ENCODE measurements at places on chromosomes 12 and 14.
A peak's percentile ranks its signal among the peaks of the same experiment; 100 is the strongest.

DNA sequence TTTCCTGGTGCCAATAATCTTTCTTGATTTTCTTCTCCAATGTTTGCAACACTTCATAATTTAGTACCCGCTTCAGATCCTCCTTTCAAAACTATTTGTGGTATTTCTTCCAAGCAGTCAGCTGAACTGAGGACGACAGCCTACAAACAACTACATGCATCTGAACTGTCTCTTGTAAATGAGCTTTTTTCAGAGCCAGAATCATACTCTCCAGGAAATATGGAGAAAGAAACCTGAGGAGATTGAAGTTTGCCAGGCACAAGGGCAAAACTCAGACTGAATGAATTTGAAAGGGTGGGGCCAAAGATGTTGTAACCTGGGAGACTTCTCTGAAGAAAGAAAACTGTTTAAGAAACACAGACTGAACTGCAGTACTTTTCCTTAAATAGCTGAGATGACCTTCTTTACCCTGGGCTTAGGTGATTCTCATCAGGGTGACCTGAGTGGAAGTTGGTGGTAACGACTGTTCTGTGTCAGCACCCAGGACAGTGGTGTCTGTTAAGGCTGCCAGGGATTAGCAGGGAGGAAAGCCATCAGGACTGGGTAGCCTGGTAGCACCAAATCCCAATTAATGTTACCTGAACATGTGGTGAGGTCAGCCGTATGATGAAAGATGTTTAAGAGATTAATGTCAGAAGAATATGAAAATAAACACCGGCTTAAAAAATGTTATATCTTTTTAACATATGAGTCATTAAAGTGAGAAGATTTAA is 95.0 kb downstream of the TGFB3 start:
- DNase-seq: no peak

GRCh38 chr14:39426605-39427004 is 5.6 kb downstream of the FBXO33 start:
- DNase-seq: peak; percentile 43

DNA sequence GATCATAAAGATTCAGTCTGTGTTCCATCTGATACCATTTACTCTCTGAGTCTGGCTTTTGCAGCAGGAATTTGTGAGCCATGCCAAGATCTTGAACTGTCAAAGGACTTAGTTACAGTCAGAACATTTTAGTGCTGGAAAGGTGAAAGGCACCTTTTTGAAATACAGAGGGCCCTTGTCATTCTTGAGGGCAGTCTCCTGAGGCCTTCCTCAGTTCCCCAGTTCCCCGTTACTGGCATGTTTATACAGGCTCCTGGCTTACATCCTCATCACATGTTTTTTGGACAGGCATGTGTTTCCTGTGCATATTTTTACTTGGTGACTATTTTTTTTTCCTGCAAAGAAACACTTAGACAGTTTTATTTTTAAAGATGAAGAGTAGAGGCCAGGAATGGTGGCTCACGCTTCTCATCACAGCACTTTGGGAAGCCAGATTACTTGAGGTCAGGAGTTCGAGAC is 21.0 kb downstream of the CFAP54 start:
- no peak for DNase-seq

- DNase-seq: no peak
Measured at GRCh38 chr12:9127484-9127883, 11.8 kb upstream of the A2M start.

- no peak for DNase-seq
Measured at GRCh38 chr14:104647467-104648043, 41.9 kb upstream of the INF2 start.

DNA sequence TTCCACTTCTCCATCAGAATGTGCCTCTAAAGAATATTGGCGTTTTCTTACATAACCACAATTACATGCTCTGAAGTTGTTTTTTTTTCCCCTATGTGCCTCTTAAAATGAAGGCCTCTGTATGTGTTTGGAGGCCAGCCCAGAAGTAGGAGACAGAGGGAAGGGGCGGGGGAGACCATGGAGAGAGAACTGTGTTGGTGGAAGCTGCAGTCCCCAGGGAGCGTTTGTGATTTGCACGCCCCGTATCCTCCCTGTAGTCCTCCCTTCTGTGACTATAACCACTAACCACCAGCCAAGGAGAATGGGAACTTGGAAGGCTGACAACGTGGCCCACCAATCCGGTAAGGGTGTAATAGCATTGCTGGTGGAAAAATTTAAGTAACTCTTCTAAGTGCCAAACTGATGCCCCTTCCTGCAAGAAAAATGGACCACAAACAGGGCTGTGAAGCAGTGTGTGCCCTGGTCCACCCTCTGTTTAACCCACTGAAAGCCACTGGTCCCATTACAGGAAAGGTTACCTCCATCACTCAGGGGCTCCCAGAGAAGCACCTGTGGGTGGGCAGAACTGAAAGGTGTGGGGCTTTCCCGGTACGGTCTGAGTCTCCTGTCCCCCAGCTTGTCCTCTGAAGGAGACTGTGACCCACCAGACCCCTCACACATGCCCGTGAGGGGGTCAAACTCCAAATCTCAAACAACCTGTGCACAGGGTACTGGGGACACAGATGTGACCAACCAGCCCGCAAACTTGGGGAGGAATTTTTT is 36.8 kb downstream of the CCDC88C start:
- no peak for DNase-seq

DNA sequence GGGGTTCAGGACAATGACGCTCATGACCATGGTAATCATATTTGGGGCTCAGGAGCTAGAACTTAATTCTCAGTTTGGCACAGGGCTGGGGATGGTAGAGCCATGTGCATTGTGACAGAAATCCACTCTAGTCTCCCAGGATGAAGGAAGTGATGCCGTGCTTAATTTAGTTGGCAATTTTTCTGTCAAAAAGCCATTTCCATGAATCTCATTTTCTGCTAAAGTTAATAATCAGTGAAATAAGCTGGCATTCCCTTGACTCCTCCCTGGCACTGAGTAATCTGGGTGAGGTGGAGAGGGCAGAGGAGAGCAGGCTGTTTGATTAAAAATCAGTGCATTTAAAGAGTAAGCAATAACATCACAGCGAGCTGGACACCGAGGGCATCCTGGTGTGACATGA is 45.0 kb upstream of the GPR68 start:
- DNase-seq: no peak

- no peak for DNase-seq
Measured at GRCh38 chr12:69947897-69948296, 122.9 kb downstream of the MYRFL start.

- no peak for DNase-seq
Measured at GRCh38 chr12:59936534-59936933, 340.7 kb downstream of the SLC16A7 start.

DNA sequence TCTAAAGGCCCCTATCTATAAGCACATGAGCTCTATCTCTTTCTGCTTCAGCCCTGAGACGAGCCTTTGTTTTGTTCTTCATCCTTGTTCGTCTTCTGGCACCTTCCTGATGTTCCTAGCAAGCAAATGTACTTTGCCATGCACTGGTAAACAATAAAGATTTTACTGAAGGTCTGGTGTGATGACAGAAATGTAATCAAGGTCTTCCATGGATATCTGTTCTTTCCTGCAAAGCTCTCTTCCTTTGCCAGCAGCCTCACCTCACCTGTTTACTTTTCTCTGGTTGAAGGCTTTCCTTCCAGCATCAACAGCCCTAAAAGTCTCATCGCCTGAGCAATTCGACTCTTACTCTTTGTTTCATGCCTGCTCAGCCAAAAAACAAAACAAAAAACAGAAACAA is 330.3 kb downstream of the PCNX1 start:
- no peak for DNase-seq

DNA sequence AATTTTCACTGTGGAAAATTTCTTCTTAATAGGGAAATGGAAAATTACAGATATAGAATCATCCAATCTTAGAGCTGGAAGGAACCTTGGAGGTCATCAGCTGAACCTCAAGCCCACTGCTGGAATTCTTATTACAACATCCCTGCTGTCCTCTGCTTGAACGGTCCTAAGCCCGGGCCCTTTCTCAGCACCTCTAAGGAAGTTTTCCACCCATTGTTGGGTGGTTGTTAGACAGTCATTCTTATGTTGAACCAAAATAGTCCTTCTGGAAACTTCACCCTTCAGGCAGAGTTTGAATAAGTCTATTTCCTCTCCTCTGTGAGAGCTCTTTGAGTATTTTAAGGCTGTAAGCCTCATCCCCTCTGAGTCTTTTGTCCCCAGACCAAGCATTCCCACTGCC is 70.7 kb downstream of the ZFP36L1 start:
- no peak for DNase-seq

GRCh38 chr12:42504049-42504448 is 85.5 kb downstream of the PRICKLE1 start:
- no peak for DNase-seq

DNA sequence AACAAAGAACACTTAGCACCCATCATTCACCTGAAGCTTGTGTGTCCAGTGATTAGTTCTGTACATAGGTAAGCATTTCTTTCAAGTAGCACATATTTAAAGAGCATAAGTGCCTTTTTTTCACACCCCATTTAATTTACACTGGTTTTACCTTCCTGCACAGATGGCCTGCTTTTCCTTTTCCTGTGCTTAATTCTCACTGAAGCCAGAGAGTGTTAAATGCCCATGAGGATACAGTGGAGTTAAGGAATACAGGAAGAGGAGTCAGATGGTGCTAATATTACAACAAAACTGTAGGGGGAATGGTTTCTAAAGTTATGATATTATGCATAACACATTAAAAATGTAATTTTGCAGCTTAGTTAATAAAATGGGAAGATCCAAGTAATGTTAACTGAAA is 31.0 kb upstream of the SLC38A1 start:
- no peak for DNase-seq

DNA sequence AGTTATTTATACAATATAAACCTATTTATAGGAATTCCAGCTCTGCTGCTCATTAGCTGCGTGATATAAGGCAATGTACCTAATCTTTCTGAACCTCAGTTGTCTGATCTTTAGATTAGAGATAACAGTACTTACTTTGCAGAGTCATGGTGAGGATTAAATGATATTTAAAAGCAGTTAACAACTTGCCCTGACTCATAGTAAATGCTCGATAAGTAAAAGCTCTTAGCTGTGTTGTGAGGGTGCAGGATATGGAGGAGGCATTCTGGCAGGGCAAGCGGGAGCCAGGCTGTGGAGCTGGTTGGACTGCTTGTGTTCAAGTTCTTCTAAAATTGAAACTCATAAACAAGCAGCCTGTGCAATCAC is 140.0 kb upstream of the PRICKLE1 start:
- DNase-seq: no peak

DNA sequence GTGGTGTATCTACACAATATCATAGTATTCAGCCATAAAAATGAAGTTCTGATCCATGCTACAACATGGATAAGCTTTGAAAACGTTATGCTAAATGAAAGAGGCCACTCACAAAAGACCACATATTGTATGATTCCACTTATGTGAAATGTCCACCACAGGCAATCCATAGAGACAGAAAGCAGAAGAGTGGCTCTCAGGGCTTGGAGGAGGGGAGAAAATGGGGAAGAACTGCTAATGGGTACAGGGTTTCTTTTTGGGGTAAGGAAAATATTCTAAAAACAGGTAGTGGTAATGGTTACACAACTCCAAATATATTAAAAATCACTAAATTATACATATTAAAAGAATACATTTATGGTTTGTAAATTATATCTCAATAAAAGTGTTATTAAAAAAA is 16.5 kb downstream of the SCNN1A start:
- DNase-seq: no peak

GRCh38 chr12:88781909-88782308 is 201.6 kb upstream of the KITLG start:
- DNase-seq: no peak
